Stimulated activated CD4-positive, alpha-beta T cell treated with anti-CD3 and anti-CD28 coated beads, TNF-alpha, amount 100 ng/mL, for 48 hours (primary cell): ENCODE measurements at places on chromosomes 1 and 21.

GRCh38 chr1:112579801-112580510, 39.0 kb downstream of the ST7L start:
- DNase-seq: no peak

- no peak for DNase-seq
These were observed 20.8 kb upstream of the SLC2A7 start for GRCh38 chr1:9047019-9047418.

GRCh38 chr1:237788069-237788468, 102.7 kb downstream of the ZP4 start:
- no peak for DNase-seq

- no peak for DNase-seq
These were observed 2.3 kb downstream of the PAX7 start for GRCh38 chr1:18632783-18633421.

- no peak for DNase-seq
These were observed 182.7 kb upstream of the PTBP2 start for GRCh38 chr1:96538883-96539282.

GRCh38 chr21:45950740-45951515, 30.6 kb upstream of the COL6A1 start:
- no peak for DNase-seq

- no peak for DNase-seq
These were observed 6.7 kb upstream of the RAB3GAP2 start for GRCh38 chr1:220278991-220279390.

- DNase-seq: no peak
These were observed 12.0 kb downstream of the SYT11 start for GRCh38 chr1:155871390-155871789.

DNA sequence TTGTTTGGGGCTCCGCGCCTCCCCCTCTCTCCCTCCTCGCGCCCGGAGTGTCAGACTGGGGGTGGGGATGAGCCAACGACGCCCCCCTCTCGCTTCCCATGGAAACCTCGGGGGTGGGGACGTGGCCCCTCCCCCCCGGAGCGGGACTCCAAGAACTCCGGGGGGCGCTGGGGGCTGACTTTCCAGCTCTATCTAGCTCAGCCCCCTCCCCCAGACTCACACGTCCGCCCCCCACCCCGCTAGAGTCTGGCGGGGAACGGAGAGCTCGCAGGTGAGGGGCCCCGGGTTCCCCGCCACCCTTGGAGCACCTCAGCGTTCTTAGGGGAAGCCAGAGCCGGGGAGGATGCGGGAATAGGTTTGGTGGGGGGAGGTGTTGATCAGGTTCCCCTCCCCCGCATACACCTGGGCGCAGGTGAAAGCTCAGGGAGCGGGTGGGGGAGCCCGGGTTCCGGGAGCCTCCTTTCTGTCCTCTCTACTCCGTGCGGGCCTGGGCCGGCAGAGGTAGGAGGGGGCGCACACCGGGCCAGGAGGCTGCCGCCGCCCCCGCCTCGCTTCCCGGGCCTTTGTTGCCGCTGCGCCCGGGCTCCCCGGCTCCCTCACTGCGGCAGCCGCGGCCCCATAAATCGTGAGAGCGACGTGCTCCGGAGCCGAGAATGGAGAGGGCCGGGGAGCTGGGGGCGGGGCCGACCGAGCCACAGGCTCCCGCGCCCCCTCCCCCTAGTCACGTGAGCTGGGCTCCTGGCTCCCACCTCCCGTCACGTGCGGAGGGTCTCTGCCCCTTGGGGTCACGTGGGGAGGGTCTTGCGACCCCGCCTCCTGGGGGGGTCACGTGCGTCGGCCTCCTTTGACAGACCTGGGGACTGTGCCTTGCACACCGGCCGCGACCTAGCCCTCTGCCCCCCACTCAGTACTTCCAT, 1.9 kb downstream of the EFNA3 start:
- no peak for DNase-seq

GRCh38 chr1:67094191-67094590, 40.2 kb upstream of the SLC35D1 start:
- DNase-seq: no peak

DNA sequence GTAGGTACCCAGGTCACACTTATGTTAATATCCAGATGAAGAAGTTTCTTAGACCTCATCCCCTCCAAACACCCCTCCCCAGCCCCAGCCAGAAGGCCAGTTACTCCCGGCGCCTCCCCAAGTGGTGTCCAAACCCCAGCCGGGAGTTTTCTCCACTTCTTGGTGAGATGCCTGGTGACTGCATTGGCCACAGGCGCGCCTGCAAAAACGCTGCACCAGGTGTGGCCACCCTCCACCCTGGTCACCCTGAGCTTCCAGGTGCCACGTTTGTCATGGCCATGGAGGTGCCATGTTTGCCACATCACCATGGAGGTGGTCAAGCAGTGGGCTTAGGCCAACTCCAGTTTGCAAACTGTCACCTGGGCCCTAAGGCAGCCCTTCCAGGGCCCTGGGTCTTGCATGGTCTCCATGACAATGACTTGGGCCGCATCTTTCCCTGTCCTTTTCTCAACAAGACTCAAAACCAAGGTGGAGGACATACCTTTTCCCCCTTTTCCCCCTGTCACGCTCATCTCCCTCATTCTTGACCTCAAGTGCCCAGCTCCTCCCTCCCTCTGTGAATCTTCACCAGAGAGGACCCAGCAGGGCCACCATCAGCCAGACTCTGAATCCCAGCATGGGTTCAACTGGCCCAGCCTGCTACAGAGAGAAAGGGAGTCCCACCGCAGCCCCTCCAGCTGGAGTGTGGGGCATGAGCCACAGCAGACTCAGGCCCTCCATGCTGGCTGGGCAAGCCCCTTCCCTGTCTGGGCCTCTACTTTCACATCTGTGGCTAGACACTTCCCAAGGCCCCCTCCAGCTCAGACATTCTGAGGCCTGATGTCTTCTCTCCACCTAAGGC, 125.9 kb upstream of the ZBTB40 start:
- DNase-seq: no peak

DNA sequence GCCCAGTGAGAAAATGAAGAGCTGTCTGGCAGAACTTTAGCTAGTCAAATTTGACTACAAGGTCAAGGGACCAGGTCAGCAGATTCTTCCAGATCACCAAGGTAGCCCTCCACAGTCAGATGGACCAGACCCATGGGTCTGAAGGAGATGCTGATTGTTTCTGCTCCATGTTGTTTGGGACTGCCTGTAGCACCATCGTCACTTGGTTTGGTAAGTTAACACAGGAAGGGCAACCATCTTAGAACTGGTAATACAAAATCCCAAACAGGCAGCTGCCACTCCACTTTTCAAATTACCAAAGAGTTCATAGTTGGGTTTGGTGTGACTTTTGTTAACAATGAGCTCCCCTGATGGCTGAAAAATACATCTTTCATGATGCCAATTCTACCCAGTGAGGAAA, 9.0 kb downstream of the ITPKB start:
- DNase-seq: no peak

DNA sequence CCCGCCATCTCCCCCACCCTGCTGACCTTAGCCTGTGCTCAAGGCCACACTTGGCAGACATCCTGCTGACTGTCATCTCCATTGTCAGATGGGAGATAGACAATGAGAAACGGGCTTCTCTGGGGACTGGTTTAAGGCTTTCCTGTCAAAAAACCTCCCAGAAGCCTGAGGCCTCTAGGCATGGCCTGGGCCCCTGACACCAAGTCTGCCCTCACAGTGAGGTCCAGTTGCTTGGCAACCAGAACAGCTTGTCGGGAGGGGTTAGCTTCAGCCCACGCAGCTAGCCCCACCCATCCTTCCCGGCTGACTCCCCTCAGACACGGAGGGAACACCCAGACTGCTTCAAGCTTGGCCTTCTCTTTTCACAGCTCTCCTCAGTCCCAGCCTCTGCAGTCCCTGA, 11.0 kb downstream of the PLEKHA6 start:
- DNase-seq: no peak

DNA sequence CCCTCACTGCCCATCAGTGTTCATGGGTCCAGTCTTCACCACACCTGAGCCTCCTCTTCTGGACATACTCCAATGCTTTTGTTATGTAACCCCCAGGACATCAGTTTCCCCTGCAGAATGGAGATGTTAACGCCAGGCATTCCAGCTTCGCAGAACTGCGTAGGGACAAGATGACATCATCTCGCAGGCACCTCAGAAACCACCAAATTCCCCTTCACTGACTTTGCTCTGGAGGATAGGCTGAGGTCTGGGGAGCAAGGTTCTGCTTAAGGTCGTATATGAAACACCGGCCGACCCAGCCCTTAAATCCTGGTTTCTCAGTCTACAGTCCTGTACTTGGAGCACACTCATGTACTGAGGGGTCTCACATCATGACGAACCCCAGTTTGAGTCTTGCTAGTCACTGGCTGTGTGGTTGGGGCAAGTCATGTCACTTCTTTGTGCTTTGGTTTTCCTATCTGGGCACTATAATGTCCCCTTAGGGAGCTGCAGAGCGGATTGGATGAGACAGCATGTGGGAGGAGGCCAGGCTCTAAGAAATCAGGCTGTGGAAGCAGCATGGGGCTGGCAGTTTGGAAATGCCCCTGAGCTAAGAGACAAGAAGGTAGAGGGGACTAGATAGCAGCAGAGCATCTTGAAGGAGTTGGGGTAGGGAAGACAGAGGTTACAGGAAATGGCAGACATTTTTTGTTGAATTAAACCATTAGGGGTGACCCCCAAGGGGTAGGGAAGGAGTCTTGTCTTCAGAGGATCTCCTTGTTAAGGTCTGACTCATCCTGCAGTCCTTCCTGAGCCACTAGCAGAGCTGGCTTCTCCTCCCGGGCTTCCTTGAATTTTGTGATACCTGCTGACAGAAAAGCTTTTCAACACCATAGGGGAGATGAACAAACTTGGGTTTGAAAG, 138.3 kb downstream of the FOXD2 start:
- no peak for DNase-seq

- DNase-seq: no peak
These were observed 346.8 kb downstream of the KIF26B start for GRCh38 chr1:245501633-245502032.

DNA sequence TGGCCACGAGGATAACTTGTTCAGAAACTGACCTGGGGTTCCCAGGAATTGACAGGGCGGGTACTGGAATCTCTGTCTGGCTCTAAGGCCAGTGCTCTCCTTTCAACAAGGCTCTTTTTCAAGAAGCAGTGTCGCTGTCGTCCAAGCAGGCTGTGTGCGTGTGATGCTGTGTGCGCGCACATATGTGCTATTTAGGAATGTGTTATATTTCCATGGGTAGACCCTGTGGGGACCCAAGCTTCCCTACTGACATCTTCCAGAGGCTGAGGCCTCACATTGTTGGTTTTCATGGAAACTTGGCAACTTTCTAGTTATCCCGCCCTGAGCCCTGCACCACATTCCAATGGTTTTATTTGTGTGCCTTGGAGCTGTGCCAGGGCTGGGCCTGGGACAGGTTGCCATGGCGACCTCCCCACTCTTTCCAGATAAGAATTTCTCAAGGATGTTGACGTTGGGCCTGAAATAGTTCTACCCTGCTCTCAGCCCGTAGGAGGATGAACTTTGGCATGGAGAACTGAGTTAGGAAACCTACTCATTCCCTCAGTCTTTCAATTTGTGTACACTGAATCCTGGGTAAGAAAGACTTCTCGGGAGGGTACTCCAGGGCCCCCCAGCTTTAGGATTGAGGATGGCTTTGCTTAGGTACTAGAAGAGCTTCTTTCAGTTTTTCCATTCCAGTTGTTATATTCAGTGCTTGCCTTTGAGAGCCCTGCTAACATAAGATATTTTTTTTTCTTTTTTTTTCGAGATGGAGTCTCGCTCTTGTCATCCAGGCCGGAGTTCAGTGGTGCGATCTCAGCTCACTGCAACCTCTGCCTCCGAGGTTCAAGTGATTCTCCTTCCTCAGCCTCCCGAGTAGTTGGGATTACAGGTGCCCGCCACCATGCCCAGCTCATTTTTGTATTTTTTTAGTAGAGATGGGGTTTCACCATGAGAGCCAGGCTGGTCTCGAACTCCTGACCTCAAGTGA, 38.8 kb upstream of the SRSF10 start:
- DNase-seq: no peak

DNA sequence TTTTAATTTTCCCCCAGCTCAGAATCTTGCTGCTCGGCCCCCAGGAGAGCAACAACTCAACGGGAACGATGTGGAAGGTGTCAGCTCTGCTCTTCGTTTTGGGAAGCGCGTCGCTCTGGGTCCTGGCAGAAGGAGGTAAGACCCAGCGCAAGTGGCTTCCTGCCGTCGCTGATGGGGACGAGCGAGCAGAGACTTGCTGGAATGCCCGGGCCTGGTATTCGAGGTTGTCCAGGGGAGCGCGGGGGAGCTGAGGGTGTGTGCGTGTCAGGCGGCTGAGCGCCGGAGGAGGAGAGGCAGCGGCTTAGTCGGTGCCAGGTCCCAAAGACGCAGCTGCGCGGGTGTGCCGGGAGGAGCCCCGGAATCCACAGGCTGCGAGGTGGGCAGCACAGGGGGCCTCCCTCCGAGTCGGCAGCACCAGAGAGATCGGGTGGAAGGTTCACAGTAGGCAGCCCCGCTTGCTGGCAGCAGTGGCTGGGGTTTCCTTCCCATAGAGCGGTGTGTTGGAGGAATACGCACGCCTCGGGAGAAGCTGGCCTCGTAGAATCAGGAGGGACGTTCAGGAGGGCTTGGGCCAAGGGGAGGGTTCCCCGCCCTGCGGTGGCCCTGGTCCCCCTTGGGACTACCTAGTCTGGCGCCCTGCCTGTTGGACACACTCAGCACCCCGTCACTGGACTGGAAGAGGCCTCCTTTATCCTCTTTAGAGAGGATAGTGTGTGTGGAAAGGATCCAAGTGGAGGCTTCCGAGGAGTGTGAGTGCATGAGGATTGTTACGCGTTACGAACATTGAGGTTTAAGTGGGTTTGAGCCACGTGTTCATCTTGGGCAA, 547 bp downstream of the PDPN start:
- no peak for DNase-seq

DNA sequence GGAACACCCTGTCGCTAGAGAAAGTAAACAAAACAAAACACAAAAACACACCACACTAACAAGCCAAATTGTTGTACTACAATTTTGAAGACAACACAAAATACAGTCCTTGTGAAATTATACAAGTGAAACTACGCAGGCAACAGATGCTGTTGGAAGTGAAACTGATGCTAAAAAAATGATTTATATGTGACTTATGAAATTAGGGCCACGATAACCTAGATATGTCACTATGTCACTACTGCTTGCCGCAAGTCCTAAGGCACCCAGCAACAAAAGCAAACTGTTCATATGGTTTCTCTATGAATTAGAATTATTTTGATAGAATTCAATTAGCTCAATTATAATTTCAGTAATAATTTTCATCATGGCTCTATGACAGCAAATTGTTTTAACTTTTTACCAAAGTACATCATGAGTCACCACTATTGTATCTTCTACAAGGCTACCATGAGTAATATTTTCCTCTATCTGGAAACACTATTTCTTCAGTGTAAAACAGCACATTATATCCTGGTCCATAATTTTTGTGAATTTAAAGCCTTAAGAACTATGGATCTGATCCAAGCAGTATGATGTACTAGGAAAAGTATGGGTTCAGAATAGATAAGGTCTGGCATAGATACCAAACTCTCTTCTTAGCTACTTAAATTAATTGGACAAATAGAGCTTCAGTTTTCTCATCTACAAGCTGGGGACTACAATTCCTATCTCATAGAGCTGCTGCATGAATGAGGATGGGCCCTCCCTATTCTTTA, 216.3 kb downstream of the COL11A1 start:
- no peak for DNase-seq

- DNase-seq: no peak
These were observed 71.1 kb upstream of the GOLT1A start for GRCh38 chr1:204284929-204285328.

GRCh38 chr1:54791880-54792522, 9.1 kb downstream of the TTC22 start:
- peak; percentile 52 for DNase-seq
